ENCODE measurements at places on chromosomes 13 and 19. TPM values are rescaled to one million over a fixed set of nuclear protein-coding genes. Genes with fewer than 3 reads are reported as not detected.

Gene EBPL
- 102 TPM for total RNA-seq

Gene ZNF85
- total RNA-seq: 6.7 TPM

Gene LYL1
- 3.2 TPM for total RNA-seq

Gene FPR1
- not detected for total RNA-seq

Gene ZSCAN4
- not detected for total RNA-seq

Gene PROSER1
- 5.2 TPM for total RNA-seq
